ENCODE measurements at places on chromosomes 16 and 17. TPM values are rescaled to one million over a fixed set of nuclear protein-coding genes. Genes with fewer than 3 reads are reported as not detected.
A peak's percentile ranks its signal among the peaks of the same experiment; 100 is the strongest.

The CBX2 gene
- total RNA-seq: 6.7 TPM

The MYH13 gene
- total RNA-seq: not detected

The SYNGR3 gene
- 6.0 TPM for total RNA-seq

The TCAP gene
- 1.4 TPM for total RNA-seq

The PLXDC1 gene
- total RNA-seq: 8.9 TPM

The ZNF469 gene
- 17.7 TPM for total RNA-seq

- peaks cover 15% of the 10 kb centered on the region for H3K4me1 ChIP-seq
- no peak for DNase-seq
- H3K27me3 ChIP-seq: no peaks in the 10 kb centered on the region
- H3K36me3 ChIP-seq: peaks cover 35% of the 10 kb centered on the region
- no peak overlapping the region for H3K27ac ChIP-seq
Measured at GRCh38 chr16:67193536-67193935, 1.6 kb downstream of the E2F4 start.

DNA sequence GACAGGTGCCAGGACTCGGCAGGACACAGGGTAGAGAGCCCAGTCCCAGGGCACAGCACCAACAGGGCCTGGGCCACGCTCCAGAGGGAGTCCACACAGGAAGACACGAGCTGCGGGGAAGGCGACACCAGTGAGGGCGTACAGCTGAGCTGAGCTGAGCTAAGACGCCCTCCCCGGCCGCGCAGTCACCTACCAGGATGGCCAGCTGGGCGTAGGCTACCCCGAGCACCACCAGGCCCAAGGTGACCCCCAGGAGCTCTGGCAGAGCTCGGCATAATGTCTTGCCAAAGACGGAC lies 42.6 kb downstream of the TSC2 start:
- peaks cover 7% of the 10 kb centered on the region for H3K4me1 ChIP-seq
- no peak overlapping the region for H3K4me3 ChIP-seq
- no peak for DNase-seq
- H3K27ac ChIP-seq: no peak overlapping the region
- H3K27me3 ChIP-seq: no peaks in the 10 kb centered on the region
- no peaks in the 10 kb centered on the region for H3K36me3 ChIP-seq

- no peak for DNase-seq
- no peak overlapping the region for H3K27ac ChIP-seq
- no peak overlapping the region for H3K4me3 ChIP-seq
- peaks cover 6% of the 10 kb centered on the region for H3K27me3 ChIP-seq
- no peaks in the 10 kb centered on the region for H3K4me1 ChIP-seq
- H3K36me3 ChIP-seq: no peaks in the 10 kb centered on the region
Measured at GRCh38 chr17:77719806-77720205, 238.7 kb upstream of the TNRC6C start.

GRCh38 chr16:10688726-10689125 lies 6.0 kb downstream of the TEKT5 start:
- no peak for DNase-seq
- H3K4me1 ChIP-seq: no peaks in the 10 kb centered on the region
- no peak overlapping the region for H3K4me3 ChIP-seq
- no peaks in the 10 kb centered on the region for H3K27me3 ChIP-seq
- H3K36me3 ChIP-seq: no peaks in the 10 kb centered on the region

DNA sequence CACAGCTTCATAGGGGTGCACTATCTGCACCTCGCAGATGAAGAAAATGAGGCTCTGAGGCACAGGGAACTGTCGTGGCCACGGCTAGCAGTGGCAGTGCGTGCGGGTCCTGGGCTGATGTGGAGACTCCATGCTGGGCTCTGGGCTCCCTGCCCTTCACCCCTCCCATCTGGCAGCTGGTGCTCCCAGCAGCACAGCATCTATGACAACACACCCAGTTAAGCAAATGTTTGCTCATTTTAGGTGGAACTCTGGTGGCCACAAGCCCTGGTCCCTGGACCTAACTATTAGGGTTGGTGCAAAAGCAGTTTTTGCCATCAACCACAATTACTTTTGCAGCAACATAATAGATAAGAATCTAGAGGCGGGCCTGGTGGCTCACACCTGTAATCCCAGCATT lies 30.9 kb downstream of the IFT140 start:
- H3K4me1 ChIP-seq: no peaks in the 10 kb centered on the region
- no peaks in the 10 kb centered on the region for H3K27me3 ChIP-seq
- H3K36me3 ChIP-seq: peaks cover 4% of the 10 kb centered on the region
- no peak overlapping the region for H3K4me3 ChIP-seq
- H3K27ac ChIP-seq: no peak overlapping the region

GRCh38 chr17:7261379-7262191 lies 693 bp downstream of the CLDN7 start:
- H3K36me3 ChIP-seq: no peaks in the 10 kb centered on the region
- peak overlapping the region; percentile 28 for H3K4me3 ChIP-seq
- DNase-seq: no peak
- peaks cover 14% of the 10 kb centered on the region for H3K27me3 ChIP-seq

DNA sequence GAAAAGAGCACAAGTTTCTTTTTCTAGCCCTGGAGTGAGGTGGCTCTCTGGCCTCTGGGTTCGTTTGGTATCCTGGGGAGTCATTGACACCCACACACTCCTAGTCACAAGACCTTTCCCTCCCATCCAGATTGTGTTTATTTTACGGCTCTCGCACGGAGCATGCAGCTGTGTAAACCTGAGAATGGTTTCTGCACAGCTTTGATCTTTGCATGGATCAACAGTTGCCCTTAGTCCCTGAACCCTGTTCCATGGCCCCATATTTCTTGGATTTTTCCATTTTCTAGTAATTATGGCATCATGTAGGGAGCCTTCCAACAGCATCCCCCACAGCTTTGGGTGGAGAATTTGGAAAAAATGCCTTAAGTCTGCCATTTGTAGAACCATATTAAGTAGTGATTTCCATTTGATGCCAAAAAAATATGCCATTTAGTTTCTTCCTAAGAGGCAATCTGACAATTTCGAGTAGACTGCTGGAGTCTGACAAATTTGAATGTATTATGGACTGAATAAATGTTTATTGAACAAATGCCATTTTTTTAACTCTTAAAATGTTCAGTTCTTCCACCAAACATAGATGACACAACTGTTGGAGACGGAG lies 197.7 kb downstream of the WWOX start:
- no peak overlapping the region for H3K4me3 ChIP-seq
- H3K4me1 ChIP-seq: no peaks in the 10 kb centered on the region
- H3K36me3 ChIP-seq: no peaks in the 10 kb centered on the region
- H3K27ac ChIP-seq: no peak overlapping the region

Data from astrocyte (in vitro differentiated cells and primary cell).